Chondrocyte (in vitro differentiated cells): ENCODE measurements at places on chromosomes 12 and 14. TPM values are rescaled to one million over a fixed set of nuclear protein-coding genes. Genes with fewer than 3 reads are reported as not detected.
A peak's percentile ranks its signal among the peaks of the same experiment; 100 is the strongest.

DNA sequence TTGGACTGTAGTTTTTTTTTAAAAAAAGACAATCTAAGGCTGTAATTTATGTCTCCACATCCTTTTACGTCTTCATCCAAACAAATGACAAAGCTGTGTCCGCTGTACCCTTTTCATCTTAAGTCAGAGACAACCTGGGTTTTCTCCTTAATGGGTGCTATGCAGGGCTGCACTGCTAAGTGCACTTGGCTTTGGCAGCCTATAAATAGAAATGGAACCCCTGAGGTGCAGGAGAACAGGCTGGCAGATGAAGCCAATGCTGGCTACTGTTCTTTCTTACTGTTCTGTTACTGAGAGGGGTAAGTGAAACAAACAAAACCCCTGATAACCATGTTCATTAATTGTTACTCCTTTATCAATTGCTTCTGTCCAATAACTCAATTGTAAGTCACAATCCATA lies 47.1 kb upstream of the KICS2 start:
- DNase-seq = no peak

DNA sequence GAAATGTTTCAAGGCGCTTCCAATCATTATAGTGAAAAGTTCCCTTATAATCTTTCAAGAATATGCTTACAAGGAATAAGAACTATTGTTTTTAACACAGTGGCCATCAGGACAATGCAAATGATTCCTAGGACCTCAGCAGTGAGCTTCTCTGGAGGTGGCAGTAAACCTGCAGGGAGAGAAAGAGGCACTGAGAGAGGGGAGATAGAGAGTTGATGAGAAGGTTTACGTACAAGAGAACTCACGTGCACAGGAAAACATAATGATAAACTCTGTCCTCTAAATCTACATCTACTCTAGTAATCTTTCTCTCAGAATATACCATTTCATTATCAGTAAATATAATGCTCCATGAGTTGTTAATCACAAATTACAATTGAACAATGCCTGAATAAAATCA lies 715 bp downstream of the KLRC4 start:
- no peak for DNase-seq

- DNase-seq = no peak
Measured at GRCh38 chr14:64196814-64197411, 97.3 kb downstream of the ESR2 start.

- no peak for DNase-seq
Measured at GRCh38 chr12:1305063-1305434, 289.3 kb downstream of the FBXL14 start.

DNA sequence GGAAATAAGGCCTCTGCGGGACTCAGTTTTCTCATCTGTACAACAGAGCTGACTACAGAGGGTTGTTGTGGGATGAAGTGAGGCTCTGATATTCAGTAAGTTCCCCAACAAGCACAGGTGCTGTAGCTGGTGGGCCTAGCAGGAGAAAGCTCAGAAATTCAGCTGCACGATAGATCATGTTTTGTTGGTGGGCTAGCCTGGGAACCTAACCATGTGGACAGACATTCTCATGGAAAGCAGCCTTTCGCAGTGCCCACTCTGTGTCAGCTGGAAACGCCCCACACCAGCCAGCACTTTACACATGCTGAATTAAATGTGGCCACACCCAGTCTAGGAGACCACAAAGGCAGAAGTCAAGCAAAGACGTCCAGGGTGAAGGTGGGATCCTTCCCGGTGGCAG lies 16.1 kb downstream of the PITPNM2 start:
- DNase-seq = no peak

GRCh38 chr14:20682435-20683124 lies 1.8 kb upstream of the RNASE4 start:
- peak; percentile 95 for DNase-seq

- no peak for DNase-seq
Measured at GRCh38 chr12:33267641-33268040, 172.0 kb downstream of the SYT10 start.

- DNase-seq = no peak
Measured at GRCh38 chr12:3735432-3735831, 17.5 kb downstream of the CRACR2A start.

DNA sequence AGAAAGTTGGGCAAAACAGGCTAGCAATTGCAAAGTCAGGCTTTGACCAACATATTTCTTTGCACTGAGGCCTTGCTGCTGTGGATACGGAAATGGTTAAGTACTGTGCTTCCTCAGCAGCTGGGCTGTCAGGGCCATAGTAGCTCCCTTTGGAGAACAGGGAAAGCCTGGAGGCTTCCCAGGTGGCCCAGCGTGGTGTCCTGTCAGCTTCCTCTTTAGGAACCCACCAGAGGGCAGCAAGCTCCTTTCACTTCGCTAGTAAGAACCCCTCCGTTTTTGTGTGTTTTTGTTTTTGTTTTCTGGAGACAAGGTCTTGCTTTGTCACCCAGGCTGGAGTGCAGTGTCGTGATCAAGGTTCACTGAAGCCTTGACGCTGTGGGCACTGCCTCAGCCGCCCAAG lies 1.7 kb upstream of the CFAP251 start:
- no peak for DNase-seq

GRCh38 chr14:55718551-55718950 lies 138.5 kb downstream of the KTN1 start:
- DNase-seq = no peak

The MIPOL1 gene
- 9.8 to 14.5 TPM (median 11.6 TPM) in 3 replicates for total RNA-seq

The SUPT16H gene
- 55.8 to 77.2 TPM (median 57.7 TPM) in 3 replicates for total RNA-seq

The FGF23 gene
- total RNA-seq = not detected in 3 replicates
